ENCODE measurements at places on chromosomes 11 and 22.

GRCh38 chr11:104028476-104029263 is 7.8 kb upstream of the DDI1 start:
- DNase-seq = no peak

DNA sequence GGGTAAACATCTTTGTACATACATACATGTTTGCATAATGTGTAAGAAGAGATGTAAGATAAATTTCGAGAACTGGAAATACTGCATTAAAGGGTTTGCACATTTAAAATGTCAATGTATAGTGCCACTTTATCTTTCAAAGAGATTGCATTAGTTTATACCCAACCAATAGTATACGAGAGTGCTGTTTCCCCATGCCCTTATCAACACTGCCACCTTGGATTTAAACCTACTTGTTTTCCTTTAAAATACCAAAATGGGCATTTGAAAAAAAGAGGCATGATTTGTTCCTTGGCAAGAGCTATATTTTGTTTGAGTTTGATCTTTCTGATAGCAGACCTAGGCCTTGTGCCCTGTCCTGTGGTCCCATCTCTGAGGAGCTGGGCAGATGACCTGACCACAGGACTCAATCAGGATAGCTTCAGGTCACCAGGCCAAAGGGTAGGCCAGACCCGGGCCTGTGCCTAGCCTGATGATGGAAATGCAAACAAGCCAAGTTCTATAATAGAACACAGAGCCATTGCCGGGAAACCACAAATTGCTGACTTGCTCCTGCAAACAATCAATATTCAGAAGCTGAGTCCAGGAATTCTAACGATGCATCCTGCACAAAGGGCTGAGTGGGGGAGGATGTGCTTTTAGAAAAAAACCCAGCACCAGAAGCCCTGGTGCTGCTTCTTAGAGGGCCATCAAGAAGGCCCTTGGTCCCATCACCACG is 16.9 kb upstream of the ALG8 start:
- no peak for DNase-seq

DNA sequence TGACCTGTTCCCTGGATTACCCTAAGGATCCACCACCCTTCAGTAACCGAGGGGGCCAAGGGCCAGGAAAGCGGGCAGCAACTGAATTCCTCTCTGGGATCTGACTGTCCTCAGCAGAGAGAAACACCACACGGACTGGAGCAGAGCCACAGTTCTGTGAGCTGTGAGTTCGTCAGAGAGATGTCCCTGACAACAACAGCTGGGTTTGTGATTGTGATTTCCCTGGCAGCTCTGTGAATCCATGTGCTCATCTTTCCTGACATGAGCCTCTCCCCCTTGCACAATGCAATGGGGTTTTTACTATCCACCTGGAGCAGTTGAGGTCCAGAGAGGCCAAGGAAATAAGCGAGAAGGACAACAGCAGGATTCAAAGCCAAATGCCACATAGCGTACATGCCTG is 69.4 kb upstream of the AMPD3 start:
- no peak for DNase-seq

- peak; percentile 57 for DNase-seq
Observed at GRCh38 chr11:78192223-78192719, 3.6 kb downstream of the USP35 start.

GRCh38 chr11:114124601-114125144 is 65.2 kb downstream of the ZBTB16 start:
- no peak for DNase-seq

GRCh38 chr22:19709063-19709769 is 5.1 kb upstream of the SEPTIN5 start:
- DNase-seq = no peak

- no peak for DNase-seq
Observed at GRCh38 chr22:25845985-25846745, 104.2 kb downstream of the MYO18B start.

DNA sequence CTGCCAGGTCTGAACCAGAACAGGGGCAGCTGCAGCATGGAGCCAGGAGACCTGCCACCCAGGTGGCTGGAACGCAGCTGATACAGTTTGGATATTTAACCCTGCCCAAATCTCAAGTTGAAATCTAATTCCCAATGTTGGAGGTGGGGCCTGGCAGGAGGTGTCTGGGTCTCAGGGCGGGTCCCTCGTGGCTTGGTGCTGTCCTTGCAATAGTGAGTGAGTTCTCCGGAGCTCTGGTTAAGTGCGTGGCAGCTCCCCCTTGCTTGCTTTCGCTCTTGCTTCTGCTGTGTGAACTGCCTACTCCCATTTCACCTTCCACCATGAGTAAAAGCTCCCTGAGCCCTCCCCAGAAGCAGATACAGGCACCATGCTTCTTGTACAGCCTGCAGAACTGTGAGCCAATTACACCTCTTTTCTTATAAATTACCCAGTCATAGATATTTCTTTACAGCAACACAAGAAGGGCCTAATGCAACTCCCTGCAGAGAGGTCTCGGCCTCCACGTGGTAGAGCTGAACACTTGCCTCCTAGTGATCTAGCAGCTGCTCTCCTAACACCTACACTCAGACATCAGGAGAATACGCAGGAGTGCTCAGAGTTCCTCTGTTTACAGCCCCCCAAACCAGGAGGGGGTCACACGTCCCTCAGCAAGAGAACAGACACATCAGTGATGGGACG is 203.7 kb downstream of the CTTN start:
- DNase-seq = no peak

DNA sequence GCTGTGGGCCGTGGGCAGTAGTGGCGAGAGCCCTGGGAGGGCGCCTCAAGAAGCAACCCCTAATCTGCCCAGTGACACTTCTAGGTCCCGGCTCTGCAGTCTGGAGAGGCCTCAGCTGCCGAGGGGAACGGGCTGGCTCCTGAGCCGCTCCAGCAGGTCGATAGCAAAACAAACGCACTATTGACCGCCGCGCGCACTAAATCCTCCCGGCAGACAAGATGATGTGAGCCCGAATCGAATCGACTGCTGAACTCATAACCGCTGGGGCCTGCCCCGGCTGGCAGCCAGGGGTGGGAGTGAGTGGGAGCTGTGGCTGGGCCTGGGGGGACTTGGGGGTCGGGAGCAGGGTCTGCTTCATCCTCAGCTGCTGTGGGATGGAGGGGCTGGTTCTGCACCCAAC is 36.1 kb downstream of the FLRT1 start:
- peak; percentile 32 for DNase-seq

- no peak for DNase-seq
Observed at GRCh38 chr11:1918436-1919315, 827 bp upstream of the TNNT3 start.

GRCh38 chr11:71489311-71490043 is 36.5 kb downstream of the NADSYN1 start:
- no peak for DNase-seq

DNA sequence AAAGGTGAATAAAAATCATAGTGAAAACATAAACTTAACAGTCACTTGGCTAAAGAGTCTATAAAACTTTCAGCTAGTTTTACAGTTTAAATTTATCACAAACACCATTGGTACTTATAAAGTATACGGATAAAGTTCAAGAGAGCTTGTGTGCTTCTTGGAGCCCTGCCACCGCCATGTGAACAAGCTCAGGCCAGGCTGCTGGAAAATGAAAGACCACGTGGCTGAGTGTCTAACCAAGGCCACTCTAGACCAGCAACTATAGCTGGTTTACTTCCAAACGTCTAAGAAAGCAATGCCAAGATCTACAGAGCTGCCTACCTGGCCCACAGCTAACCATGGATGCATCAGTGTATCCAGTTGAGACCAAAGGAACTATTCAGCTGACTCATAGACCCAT is 66.3 kb upstream of the API5 start:
- DNase-seq = peak; percentile 18

- DNase-seq = no peak
Observed at GRCh38 chr11:110982214-110982613, 263.3 kb upstream of the POU2AF2 start.

DNA sequence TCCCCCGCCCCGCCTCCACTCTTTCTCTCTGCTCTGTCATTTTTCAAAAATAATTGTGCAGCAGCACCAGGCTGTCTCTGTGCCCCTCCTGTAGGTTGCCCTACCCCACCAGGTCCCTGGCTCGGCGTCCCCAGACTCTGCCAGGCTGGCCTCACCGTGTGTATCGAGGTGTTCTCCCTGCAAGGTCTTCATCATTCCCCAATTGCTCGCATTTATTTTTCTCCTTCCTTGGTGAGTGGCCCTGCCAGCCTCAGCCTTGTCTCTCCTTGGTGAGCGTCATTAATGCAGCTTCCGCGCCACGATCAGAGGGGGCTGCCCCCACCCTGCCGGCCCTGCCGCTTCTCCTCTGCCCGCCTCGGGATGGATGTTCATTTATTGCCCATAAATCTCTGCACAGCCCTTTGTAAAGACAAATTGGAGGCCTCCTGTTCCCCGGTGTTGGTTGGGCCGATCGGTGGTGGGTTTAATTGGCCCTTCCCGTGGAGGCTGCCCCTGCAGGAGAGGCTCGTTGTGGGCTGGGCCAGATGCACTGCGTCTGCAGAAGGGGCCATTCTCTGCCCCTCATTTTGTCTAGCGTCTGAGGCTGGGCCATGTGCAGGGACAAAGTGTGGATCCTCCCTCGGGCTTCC is 33.2 kb downstream of the RTN4R start:
- no peak for DNase-seq

DNA sequence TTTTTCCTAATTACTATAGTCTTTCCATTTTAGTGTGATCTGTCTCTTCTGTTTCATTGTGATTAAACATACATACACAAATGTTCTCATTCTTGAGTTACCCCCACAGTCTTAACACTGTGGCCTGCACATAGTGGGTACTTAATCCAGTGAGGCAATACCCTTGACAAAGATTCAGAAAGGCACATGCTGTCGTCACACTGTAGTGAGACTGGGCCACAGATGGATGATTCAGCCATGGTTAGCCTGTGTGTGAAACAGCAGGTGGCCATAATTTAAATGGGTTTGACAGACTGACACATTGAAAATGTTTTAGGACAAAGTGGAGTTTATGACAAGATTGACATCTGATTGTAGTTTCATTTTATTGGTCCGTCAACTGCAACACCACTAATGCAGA is 313.1 kb downstream of the C11orf87 start:
- DNase-seq = no peak

DNA sequence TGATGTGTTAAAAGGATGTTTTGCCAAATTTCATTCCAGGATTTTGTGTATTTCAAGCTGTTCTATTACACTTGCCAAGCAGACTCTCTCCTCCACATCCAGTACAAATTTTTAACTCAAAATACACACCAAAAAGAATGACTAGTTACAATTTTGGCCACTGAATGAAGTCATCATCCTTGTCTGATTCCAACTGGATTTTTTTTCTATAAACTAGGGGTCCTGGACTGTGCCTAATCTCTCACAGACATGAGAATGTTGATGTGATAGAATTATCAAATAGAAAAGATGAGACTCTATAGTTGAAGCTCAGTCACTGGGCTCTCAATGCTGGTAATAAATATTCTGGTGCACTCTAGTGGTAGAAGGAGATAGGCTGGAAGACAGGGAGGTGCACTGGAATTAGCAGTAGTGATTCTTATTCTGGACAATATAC is 85.8 kb downstream of the FANCF start:
- no peak for DNase-seq

GRCh38 chr11:241634-242033 is 4.9 kb downstream of the PSMD13 start:
- DNase-seq = no peak

DNA sequence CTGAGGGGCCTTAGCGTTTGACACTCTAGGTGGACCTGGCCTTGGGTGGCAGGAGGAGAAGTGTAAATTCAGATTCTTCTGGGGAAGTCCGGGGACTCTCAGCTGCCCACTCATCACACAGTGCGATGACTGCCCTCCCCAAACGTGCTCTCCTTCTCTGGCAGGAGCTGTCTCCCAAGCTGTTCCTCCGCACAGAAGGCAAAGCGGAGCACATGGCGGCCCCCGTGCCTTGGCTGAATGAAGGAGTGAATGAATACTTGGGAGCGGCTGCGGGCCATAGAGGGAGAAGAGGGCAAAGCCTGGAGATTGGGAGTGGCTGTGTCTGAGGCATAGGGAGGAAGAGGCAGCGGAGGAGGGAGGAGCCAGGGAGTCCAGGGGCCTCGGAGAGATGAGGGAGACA is 6.9 kb upstream of the NAA40 start:
- no peak for DNase-seq

DNA sequence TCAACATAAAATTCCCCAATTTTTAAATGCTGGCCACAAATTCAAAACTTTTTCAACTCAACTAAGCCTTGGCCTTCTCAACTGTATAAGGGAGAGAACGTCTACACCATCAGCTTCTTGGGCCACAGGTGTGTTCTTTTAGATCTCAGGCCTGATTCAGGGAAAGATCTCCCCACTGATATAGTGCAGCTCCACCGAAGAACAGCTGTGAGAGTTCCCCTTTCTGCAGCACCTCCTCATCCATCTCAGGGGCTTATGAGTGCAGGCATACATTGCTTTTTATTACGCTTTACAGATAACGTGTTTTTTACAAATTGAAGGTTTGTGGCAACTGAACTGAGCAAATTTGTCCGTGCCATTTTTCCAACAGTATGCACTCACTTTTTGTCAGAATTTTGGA is 8.0 kb upstream of the CD82 start:
- DNase-seq = no peak

- peak; percentile 17 for DNase-seq
Observed at GRCh38 chr11:83612891-83613766, 327.0 kb upstream of the CCDC90B start.

DNA sequence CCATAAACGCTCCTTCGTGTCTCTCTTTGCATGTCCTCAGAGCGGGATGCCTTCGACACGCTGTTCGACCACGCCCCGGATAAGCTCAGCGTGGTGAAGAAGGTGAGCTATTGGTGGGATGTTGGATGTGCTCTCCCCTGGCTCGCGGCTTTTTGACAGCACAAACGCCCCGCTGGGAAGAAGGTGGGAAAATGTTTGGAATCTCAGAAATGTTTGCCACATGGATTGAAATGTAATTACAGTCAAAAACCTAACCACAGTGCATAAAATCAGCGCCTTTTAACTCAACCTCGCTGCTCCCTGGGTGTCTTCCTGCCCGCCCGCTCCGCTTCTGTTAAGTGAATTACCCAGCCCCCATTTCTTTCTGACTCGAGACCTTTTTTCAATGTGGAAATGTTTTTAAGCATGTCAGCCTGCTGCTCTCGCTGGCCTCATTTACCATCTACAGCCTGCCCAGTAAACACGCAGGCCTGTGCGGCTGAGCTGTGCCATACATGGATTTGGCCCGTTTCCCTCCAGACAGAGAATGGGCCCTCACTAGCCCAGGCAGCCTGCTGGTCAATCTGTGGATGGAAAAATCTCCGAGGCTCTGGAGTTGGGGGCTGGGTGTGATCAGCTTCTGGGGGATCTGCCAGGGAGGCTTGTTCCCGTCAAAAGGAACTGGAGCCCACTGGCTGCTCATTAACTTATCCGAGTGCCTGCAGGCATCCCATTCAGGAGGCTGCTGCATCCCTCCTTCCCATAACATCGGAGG is 32.7 kb upstream of the PARVG start:
- no peak for DNase-seq

DNA sequence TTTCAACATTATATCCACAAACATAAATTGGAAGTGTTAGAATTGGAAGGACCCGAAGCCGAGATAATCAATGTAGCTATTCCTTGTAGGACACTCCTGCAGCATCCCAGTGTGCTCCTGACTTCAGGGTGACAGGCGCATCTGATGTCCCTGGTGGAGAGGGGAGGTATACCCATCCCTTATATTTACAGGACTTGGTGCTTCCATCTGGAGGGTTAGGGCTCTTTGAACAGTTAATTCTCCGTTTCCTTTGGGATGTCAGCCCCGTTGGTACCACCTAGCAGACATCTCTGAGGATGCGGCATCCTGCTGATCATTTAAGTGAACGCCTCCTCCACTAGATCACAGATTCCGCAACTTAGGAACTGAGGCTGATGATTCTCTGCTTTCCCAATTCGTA is 451.3 kb downstream of the OPCML start:
- no peak for DNase-seq

GRCh38 chr11:27410272-27410671 is 47.3 kb upstream of the CCDC34 start:
- no peak for DNase-seq
